ENCODE measurements at places on chromosomes 3 and 15.
A peak's percentile ranks its signal among the peaks of the same experiment; 100 is the strongest.

- no peak for DNase-seq
Observed at GRCh38 chr15:40918146-40918798, 10.9 kb upstream of the DLL4 start.

- DNase-seq = no peak
Observed at GRCh38 chr3:71180524-71180923, 403.0 kb downstream of the FOXP1 start.

GRCh38 chr3:149450281-149450680, 24.2 kb upstream of the TM4SF4 start:
- DNase-seq = no peak

- DNase-seq = no peak
Observed at GRCh38 chr3:118126751-118127150, 907.9 kb downstream of the IGSF11 start.

DNA sequence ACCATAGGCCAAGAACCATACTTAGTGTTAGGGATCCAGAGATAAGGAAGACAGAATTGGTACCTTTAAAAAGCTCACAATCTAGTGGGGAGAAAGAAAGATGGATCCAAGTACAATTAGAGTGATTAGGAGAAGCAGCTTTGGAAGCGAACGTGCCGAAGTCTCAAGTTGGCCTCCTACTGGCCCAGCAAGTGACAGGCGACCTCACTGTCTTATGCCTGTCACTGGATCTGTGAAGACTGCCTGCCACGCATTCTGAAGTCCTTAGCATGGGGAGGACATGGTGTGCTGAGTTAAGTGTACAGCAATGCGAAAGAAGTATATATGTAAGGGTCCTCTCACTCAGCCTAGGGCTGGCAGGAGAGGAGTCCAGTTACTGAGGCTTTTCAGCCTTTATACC, 141.0 kb downstream of the GABRB3 start:
- DNase-seq = no peak

DNA sequence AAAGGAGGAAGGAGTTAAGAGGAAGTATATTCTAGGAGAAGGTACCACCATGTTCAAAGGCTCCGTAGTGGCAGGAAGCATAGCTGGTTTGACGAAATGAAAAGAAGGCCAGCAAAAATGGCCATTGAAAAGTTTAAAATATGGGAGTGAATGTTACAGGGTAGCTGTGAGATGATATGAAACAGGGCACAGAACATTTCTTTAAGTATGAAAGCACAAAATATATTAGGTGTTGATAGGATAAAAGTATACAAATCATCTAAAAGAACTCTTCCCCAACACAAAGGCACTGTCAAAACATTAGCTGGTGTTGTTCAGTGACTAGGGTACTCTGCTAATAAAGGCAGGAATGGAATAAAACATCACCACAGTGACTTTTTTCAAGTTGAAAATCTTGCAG, 216.2 kb downstream of the LRRN1 start:
- no peak for DNase-seq

DNA sequence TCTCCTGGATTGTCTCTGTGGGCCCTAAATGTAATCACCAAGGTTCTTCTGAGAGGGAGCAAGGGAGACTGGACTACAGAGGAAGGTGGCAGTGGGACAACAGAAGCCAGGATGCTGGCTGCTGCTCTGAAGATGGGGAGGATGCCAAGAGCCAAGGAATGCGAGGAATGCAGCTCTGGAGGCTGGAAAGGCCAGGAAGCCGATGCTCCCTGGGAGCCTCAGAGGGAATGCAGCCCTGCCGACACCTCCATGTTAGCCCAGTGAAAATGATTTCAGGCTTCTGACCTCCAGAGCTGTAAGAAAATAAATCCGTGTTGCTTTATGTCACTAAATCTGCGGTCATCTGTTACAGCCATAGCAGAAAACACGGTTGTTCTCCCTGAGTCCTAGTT, 44.1 kb downstream of the UMPS start:
- DNase-seq = peak; percentile 71

DNA sequence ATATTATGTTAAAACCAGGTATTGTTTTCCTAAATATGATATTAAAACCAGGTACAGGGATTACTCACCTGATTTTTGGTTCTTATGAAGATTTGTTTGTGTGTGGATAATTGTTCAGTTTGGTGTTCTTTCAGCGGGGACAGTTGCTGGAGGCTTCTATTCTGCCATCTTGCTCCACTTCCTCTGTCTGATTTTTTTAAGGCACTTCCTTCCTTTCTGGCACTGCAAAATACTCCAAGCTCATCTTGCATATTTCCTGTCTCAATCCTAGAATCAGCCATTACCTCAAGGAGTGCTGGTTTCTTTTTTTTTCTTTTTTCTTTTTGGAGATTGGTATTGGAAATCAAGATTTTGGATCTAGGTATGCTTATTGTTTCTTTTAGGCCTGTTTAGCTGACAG, 229.9 kb downstream of the SV2B start:
- DNase-seq = no peak

DNA sequence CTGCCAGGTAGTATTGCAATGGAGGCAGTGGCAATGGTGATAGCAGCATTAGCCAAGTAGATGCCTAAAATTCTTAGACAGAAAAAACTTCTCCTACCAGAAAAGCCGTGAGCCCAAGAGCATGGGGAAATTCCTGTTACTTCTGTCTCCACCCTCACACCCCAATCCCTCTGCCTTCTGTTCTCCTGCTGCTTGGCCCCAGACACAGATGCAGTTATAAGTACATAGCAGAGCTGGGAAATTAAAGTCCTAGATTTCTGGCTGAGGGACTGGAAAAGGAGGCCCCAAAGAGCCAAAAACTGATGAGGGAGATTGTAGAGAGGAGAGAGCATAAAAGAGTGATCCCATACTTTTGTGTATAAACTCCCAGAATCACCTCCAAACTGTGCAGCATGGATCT, 166.9 kb downstream of the SMAD6 start:
- DNase-seq = no peak

Measured in fibroblast of skin of left quadriceps (primary cell).